Stimulated activated naive CD4-positive, alpha-beta T cell treated with Interleukin-2 at 50 U/mL for 16 hours (primary cell): ENCODE measurements at places on chromosomes 11 and 22.

DNA sequence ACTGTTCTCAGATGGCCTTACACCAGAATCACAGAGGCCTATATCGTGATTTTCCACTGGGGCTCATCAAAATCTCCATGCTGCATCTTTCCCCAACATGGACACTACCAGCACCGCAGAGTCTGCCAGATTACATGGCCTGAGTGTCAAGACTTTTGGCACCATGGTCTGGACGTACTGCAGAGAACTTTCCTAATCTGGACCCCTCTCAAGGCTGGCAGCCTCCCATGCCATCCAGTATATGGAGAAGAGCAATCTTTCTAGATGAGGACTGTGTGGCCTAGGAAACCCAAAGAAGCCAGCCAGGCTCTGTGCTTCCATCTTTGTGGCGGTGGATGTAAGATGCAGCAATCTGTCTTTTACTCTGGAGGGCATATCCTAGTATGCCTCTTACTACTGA, 139.2 kb downstream of the ADAMTS15 start:
- DNase-seq, result no peak

- no peak for DNase-seq
These were observed 204.2 kb upstream of the TBCEL start for GRCh38 chr11:120819437-120820365.

DNA sequence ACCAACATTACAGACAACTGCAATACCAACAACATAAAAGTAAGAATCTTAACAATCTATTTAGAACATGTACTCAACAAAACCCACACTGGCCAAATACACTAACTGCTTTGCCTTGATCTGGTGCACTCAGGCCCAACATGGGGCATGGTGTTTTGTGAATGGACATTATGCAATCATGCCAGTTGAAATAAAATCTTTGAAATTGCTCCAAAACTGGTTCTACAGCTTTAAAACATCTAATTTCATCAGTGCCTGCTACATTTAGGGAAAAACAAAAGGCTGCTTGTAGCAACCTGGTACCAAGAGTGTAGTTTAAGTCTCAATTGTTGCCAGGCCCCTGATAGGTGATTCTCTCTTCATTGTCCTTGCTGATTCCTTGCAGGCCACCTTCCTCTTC, 3.3 kb upstream of the CTR9 start:
- no peak for DNase-seq

DNA sequence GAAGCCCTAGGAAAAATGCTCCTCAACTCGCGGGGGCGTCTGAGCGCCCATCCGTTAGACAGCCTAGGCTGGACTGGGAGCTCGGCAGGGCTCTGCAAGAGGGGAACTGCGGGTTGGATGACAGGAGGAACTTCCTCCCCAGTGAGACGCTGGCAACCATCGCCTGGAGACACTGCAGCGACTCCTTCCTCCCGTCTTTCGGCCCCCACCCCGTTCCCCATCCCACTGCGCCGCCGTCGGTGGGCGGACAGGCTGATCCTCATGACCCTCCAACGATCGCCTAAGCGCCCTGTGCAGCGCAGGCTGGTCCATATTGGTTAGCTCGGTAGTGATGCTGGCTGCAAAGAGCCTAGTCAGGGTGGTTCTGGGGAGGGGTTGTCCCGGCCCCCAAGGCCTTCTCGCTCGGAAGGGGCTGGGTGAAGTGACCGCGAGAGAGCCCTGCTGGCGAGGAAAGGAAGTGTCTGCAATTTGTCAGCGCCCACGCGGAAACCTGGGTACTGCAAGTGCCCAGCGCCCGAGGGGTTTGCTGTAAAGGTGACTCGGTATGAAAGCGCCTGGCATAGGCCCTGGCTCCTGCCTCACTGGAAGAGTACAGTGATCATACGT, 638 bp downstream of the NRGN start:
- peak; percentile 47 for DNase-seq

DNA sequence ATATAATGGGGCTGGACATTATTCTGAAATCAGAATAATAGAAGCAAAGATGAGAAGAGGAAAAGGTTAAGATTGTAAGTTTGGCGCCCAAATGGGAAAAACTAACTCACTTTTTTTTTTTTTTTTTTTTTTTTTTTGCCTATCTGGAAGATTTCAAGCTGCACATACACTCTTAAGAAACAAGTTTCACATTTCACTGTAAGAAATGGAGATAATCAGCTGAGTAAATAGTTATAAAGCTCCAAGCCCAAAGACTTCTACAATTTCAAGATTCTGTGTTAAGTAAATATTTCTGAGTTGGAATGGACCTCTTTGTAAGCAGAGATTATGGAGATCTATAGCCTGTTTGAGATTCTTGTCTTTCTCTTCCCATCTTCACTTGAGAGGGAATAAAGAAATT, 140.0 kb downstream of the SLC17A6 start:
- no peak for DNase-seq
